ENCODE measurements at places on chromosomes 5 and 9. TPM values are rescaled to one million over a fixed set of nuclear protein-coding genes. Genes with fewer than 3 reads are reported as not detected.

The HMCN2 gene
- total RNA-seq = 20.1 TPM

The HTR1A gene
- not detected for total RNA-seq

The PITX1 gene
- total RNA-seq = 9.9 TPM

- no peak for DNase-seq
Observed at GRCh38 chr5:79487251-79487650, 26.7 kb downstream of the HOMER1 start.

DNA sequence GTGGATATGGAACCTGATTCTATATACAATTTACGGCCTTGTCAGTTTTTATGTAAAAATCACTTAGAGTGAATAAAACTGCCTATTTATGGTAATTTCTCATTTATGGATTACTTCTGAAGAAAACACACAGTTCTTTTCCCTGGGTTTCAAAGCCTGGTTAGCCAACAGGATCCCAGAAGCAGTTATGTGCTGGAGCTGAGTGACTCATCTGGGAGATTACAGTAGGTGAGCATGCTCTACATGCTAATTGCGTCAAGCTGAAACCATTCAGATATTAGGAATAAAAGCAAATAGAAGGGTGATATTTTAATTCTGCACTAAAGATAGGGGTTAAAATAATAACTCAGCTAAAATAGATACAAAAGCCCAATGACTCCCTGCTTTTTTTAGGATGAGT is 47.8 kb downstream of the PDE4D start:
- no peak for DNase-seq

DNA sequence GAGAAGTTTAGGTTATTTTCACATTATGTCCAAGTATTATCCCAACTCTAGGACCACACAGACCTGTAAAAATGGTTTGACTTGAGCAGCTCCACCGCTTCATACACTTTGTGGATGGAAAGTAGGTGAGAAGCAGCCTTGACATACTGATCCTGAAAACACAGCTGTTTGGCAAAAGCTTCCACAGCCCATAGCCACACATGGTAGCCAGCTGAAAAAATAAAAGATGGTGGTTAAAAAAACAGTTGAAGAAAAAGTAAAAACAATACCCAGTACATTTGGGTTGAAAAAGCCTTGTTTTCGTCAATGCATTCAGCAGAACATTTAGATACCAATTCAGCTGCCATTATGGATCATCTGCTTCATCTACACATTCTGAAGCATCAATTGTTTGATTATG is 36.7 kb downstream of the GEMIN5 start:
- DNase-seq = no peak

DNA sequence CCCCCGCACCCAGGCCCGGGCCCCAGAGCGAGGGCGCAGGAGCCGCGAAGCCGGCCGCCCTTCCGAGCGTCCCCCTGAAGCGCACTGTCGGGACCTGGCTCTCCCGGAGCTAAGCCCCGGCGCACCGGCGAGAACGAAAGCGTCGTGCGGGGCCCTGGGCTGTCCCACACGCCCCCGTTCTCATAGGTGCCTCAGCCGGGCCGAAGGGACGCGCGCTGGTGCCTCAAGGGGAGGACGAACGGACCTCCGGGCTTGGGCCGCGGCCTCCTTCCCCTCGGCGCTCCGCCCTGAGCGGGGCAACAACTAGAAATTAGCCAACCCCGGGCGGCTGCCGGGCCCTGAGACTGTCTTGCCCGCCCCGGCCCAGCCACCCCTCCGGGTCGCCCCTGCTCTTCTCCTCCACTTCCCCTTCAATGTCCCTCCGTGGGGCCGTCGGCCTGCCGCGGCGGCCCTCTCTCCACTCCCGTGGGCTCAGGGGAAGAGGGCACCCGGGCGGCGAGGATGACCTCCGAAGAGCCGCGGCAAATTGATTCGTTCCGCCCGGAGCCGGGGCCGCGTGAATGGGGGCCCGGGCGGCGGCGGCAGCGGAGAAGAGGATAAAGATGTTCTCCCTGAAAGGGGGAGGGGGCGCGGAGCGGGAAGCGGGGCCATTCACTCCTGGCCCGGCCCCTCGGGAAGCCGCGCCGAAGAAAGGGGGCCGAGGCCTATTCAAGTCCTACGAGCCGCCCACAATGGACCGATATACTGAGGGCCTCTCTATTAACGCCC is 3.5 kb upstream of the PRDM12 start:
- no peak for DNase-seq

Data from colonic mucosa (tissue), 4 donors.